Pons (tissue), 1 donor: ENCODE measurements at places on chromosomes 1 and 21.

DNA sequence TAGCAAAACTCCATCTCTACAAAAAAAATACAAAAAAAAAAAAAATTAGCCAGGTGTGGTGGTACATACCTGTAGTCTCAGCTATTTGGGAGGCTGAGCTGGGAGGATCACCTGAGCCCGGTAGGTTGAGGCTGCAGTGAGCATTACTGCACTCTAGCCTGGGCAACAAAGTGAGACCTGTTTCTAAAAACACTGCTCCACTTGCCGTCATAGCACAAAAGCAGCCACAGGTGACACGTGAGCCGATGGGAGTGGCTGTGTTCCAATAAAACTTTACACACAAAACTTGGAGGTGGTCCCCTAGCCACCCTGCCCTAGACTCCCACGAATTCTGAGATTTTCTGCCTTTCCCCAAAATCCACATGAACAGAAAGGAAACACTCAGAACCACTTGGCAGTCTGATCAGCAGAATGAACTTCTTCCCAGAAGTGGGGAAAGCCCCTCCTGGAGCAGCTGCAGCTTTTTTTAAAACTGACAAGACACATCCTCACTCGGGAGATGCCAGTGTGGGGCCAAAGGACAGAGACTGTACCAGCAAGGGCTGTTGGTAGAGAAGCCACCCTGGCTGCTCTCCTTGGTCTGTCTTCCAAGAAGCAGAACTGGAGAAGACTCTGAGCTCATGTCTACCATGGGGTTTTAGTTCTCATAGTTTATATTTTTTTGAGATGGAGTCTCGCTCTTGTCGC, 23.3 kb downstream of the PLEKHM2 start:
- no peak for DNase-seq

DNA sequence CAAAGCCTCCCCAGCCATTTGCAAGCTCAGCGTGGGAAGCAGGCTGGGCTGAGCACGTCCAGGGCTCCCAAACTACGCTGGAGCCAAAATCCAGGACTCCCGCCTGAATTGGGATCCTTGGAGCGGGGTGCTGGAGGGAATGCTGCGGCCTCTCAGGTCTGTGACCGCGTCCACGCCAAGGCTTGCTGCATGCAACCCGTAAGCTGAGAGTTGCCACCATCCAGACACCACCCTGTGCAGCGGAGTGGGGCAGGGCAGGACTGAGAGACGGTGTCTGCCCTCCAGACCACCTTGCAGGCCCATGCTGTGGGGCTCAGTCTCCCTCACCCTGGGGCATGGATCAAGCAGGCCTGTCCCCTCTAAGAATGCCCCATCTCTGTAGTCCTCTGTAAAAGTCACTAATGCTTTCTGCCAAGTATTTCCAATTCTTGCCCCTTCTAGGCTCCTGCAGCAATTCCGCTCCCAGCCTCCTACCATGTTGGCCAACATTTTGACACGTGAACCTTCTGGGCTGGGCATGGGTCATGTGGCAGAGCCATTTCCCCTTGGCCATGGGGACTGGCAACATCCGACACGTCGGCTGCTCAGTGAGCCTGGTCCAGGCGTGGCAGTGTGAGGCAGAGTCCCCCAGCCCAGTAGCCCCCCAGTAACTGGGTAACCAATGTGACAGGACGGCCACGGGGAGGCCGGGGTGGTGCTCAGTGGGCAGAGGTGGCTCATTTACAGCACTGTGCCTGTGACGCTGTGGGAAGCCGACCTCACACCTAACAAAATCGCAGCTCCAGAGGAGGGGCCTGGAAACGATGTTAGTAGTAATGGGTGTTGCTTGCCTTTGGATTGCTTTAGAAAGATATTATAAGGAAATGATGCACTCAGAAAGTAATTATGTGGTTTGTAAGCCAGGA, 57.9 kb upstream of the PDE9A start:
- no peak for DNase-seq

DNA sequence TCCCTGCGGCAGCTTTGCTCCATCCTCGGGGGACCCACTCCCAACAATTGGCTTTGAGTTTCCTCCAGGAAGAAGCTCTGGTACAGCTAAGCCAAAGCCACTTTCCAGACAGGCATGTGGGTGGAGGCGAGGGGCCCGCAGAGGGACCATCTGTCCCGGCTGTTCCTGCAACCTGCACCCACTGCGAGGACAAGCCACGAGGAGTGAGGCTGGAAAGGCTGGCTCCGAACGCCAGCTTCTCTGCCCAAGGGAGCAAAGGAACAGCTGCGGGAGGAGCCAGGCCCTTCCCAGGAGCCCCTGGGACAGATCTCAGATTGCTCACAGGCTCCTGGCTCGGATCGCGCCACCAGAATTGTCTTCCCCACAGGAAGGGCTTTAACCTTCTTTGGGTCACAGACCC, 28.3 kb upstream of the PEF1 start:
- DNase-seq: no peak

DNA sequence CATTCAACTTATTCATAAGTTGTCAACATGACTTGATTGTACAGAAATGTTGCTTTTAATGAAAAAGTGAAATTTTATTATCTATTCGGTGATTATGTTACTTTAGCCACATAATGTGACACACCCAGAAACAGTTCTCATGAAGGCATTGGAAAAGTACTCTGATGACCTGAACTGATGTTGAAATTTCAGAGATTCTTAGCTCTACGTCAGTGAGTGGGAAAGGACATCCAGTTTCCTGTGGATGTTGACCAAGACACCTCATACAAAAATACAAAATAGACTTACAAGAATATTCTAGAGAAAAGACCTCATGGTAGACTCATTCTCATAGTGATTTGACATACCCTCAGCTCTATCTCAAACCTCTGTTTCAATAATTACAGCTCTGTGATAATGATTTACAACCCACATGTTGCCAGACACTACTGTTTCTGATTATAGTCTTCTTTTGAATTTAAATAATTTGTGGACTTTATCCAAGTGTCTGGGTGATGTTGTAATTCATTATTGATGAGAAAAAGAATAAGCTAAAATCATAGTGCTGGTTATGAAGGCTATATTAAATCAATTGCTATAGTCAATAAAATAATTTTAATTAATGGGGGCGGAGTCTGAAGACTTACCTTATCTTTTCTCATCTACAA, 37.3 kb downstream of the KCNK2 start:
- no peak for DNase-seq

- DNase-seq: peak; percentile 32
Measured at GRCh38 chr1:185670187-185670627, 64.0 kb upstream of the HMCN1 start.

DNA sequence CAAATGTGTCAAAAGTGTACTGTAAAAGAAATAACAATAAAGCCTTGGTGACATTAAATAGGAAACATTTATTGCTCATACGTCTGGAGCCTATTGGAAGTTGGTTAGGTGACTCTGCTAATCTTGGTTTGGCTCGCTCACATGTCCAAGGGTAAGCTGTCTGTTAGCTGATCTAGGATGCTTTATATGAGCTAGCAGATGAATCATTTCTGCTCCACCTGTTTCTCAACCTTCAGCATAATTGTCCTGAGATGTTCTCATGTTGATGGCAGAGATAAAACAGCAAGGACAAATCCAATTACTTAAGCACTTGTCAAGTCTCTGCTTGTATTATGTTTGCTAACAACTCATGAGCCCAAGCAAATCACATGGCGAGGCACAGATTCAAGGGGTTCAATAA, 56.0 kb upstream of the CD53 start:
- DNase-seq: no peak
